ENCODE measurements at places on chromosomes 11 and 22.

DNA sequence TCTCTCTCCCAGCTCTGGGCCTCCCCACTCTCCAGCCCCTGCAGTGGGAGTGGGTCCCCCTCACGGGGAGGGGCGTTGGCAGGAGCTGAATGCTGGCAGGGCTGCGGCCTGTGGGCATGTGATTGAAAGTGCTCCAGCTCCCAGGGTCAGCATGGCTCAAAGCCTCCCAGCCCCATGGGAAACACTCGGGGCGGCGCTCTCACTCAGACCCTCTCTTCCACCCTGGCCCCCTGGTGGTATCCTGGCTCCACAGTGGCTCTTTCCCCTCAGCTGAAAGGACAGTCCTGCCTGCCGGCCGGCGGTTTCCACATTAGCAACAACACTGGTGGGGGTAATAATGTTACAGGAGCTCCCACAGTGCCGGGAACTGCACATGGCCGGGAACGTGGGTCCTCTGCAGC is 35.5 kb downstream of the POLR3H start:
- DNase-seq = no peak

DNA sequence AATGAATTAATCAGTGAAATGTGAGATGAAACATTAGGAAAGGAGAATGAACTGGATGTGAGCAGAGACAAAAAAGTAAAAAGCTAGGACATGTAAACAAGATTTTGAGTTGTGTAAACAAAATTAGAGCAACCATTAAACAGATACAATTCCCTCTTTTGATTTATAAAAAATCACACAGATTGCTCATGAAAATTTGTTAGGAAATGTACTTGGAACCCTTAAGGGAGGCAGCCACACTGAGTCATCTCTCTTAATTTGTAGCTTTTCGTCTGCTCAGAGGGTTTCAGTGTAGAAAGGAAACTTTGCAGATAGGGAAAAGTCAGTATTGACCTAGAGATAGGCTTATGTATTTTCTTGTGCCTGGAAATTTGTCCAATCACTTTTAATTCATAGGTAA is 49.6 kb upstream of the ME3 start:
- DNase-seq = no peak

DNA sequence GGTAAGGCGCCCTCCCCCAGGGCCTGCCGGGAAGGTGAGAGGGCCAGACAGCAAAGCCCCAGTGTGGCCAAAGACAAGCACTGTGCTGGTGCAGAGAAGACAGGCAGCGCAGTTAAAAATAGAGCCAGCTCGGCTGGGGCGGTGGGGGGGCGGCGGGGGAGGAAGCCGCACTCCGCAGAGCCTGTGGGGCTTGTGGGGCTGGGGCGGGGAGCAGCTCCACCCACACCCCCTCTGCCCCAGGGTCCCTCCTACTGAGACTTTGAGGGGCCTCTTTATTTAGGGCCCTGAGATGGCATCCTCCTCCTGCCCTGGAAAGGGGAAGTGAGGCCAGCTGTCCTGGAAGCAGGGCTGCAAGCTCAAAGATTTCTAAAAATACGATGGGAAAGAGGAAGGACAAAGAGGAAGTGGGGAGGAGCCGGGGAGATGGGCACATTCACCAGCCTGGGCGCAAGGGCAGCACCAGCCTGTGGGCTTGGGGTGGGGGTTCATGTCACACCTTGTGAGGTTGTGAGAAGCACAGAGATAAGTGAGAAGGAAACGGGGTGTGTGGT is 2.6 kb downstream of the CYTH4 start:
- peak; percentile 26 for DNase-seq

DNA sequence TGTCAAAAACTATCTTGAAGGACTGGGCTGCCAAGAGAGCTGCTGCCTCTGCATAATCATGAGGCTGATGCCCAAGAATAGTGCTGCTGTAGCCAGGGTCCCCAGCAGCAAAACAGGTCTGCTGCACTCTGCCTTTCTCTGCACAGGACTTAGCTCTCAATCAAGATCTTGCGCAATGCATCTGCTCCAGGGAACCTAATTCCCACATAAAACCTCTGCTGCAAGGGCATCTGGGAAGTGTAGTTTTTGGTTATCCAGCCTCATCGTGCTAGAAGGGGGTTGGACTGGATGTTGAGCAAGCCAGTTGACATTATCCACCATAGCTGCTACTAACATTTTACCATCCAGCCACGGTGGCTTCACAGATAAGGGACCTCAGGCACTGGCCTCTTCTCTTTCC is 192.7 kb downstream of the C11orf91 start:
- no peak for DNase-seq

DNA sequence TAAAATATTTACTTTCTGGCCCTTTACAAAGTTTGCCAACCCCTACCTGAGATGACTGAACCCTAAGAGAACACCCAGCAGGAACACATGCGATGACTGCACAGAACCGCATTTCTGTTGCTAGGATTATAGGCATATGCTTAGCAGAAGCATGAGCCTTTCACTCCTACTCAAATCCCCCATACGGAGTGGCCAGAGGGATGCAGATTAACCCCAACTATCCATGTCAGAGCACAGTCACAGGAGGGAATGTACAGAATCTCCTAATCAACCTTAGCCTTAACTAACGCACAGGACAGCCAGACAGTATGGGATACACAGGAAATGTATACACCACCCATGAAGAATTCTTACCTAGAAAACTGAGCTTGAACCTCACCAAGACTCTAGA is 6.2 kb downstream of the HPS4 start:
- no peak for DNase-seq

DNA sequence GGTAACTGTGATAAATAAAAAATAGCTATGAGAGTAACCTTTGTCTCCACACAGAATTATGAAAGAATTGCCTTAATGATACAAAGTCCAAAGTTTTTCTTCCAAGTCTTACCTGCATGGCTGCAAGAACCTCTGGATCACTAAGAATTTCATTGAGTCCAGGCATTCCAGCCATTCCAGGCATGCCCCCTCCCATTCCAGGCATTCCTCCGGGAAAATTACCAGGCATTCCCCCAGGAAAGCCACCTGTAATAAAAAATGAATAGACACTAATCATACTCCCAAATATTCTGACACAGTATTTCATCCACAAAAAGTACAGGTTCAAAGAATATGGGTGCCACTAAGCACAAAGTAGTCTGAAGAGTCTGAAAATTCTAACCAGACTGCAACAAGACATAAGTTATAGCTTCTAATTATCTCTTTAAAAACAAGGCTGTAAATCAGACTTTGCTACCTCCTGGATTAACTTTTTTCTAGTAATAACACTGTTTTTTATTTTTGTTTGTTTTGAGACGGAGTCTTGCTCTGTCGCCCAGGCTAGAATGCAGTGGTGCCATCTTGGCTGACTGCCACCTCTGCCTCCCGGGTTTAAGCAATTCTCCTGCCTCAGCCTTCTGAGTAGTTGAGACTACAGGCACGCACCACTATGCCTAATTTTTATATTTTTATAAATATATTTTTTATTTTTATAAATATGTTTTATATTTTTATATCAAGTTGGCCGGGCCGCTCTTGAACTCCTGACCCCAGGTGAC is 8.0 kb upstream of the SLC25A17 start:
- DNase-seq = no peak

- no peak for DNase-seq
Measured at GRCh38 chr22:43844560-43845545, 17.5 kb downstream of the SULT4A1 start.

- no peak for DNase-seq
Measured at GRCh38 chr11:12846786-12847615, 162.1 kb upstream of the RASSF10 start.

DNA sequence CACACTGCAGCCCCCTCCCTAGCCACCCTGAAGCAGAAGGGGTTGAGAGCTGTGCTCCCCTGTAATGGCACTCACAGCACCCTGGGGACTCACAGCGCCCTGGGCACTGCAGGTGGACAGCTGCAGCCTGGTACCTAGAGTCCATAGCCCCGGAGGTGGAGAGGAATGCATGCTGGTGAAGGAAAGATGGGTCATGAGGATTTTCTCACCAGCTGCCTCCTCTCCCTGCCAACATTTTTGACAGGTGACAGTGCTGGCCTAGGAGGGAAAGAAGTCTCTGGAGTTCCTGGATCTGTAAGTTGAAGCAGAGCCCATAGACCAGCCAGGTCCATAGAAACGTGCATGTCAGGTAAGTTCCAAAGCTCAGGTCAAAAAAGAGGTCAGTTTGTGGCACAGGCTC is 330.5 kb downstream of the TENM4 start:
- no peak for DNase-seq

DNA sequence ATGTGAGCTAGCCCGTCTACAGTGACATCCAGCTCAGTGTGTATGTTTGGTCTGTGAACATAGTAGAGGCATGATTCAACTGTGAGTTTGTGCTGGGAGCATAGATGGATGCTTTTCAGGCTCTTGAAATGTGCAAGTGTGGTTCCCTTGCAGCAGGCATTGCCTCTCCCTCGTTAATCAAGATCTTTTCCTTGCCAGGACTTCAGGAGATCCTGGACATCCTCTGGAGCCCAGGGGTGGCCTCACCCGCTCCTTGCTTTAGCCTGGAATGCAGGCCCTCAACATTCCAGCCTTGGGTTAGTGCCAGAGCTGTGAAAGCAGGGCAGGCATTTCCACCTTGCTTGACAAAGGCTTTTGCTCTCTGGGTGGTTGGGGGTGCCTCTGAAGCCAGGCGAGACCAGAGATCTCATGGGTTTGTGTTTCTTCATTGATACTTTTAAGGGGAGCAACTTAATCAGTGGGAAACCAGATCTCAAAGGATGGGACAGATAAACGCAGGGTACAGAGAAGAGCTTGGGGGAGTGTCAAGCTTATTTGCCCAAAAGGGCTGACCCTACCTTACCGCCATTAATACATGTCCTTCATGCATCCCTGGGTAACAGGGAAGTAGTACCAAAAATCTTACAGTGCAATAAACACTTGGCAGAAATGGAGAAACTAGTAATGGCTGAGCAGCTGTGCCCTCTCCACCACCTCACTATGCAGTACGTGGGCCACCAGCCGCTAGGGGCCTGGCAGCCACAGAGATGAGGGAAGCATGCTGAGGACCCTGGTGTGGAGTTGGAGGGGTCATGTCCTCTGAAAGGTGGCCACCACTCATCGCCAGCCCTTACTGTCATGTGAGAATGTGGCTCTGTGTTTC is 72.1 kb downstream of the PTPRJ start:
- no peak for DNase-seq

GRCh38 chr11:35346472-35347156 is 72.7 kb downstream of the SLC1A2 start:
- DNase-seq = no peak

- DNase-seq = peak; percentile 4
Measured at GRCh38 chr11:107590460-107591377, at the start of gene ELMOD1. Gene ELMOD1, plus strand, starts transcription at chr11:107591147. Its CDS starts 27,043 bp downstream, at chr11:107618190.

- DNase-seq = no peak
Measured at GRCh38 chr11:45930951-45931570, 8.6 kb downstream of the LARGE2 start.

DNA sequence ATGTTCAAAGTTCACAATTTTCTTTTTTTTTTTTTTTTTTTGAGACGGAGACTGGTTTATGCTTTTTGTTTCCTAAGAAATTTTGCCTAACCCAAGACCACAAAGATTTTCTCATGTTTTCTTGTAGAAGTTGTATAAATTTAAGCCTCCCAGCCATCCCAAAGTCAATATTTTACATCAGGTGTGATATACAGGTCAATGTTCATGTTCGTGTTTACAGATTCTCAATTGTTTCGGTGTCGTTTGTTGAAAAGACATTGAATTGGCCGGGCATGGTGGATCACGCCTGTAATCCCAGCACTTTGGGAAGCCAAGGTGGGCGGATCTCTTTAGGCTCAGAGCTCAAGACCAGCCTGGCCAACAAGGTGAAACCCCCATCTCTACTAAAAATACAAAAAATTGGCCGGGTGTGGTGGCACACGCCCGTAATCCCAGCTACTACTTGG is 15.4 kb downstream of the FRMD8 start:
- DNase-seq = no peak

GRCh38 chr22:41920271-41920976 is 5.5 kb upstream of the SHISA8 start:
- no peak for DNase-seq

- DNase-seq = no peak
Measured at GRCh38 chr22:42595434-42595833, 19.2 kb downstream of the POLDIP3 start.

DNA sequence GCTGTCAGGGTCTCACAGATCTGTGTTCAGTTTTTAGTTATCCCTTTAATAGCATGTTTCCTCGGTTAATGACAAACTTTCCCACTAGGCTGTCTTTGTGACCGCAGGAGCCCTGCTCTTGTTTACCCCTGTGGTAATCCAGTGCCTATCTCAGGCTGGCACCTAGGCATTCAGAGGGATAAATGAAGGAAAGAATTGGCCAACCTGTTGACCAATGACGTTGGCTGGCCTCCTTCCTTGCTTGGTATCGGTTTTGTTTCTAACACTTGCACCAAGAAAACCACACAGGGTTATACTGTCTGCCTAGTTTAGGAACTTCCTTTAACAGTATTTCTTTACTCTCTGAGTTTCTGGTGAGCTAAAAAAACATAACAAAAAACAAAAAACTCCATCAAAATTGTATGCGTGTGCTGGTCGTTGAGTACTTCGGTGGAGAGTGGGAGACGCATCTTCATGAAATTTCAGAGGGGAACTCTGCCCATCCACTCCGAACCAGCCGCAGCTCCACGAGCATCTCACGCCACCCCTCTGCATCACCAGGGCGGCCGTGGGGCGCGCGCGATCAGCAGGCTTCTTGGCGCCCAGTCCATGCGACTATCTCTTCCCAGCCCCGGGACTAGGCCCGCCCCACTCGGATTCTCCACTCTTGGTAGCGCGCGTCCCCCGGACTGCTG is 563 bp upstream of the ENDOD1 start:
- no peak for DNase-seq
